ENCODE measurements at places on chromosomes 7 and 10.
A peak's percentile ranks its signal among the peaks of the same experiment; 100 is the strongest.

DNA sequence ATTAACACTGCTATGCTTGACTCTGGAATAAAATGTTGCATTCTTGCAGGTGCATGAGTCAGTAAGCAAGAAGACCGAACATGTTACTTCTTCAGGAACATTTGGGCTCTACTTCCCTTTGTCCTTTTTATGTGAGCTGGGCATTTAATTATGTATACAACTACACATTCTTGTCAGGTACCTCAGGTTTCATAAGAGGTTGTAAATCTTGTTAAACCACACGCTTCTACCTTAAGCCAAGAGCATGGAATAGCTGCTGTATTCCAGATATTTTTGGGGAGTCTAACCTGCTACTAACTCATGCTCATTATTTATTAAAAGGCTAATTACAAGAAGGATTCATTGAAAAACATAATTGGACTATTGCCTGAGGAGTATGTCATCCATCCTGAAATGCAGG, 414.2 kb upstream of the KLF6 start:
- H3K4me3 ChIP-seq = no peak overlapping the region
- peaks cover 18% of the 10 kb centered on the region for H3K4me1 ChIP-seq
- H3K36me3 ChIP-seq = no peaks in the 10 kb centered on the region
- H3K27me3 ChIP-seq = no peaks in the 10 kb centered on the region
- DNase-seq = no peak

DNA sequence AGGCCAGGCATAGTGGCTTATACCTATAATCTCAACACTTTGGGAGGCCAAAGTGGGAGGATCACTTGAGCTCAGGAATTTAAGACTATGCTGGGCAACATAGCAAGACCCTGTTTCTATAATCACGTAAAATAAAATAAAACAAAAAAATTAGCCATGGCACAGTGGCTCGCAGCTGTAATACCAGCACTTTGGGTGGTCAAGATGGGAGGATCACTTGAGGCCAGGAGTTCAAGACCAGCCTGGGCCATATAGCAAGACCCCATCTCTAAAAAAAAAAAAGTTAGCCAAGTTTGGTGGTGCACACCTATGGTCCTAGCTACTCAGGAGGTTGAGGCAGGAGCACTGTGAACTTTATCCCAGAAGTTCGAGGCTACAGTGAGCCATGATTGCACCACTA, 30.9 kb downstream of the DNA2 start:
- no peak overlapping the region for H3K27ac ChIP-seq
- H3K27me3 ChIP-seq = no peaks in the 10 kb centered on the region
- no peaks in the 10 kb centered on the region for H3K36me3 ChIP-seq
- no peak overlapping the region for H3K4me3 ChIP-seq
- no peaks in the 10 kb centered on the region for H3K4me1 ChIP-seq
- DNase-seq = no peak

DNA sequence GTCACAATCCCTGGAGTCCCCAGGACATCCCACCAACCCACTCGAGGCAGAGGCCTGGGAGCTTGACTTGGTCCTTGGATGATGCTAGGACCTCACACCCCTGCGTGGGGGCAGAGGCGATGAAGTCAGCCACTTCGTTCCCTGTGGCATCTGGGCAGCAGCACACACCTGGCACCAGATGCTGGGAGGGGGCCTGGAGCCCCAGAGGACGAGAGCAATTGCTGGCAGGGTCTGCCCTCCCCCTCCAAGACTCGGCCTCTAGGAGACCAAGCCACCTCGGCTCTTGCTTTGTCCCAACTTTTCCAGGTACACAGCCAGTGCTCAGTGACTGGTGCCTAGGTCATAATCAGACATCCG, 39.1 kb downstream of the DPYSL4 start:
- H3K27me3 ChIP-seq = no peaks in the 10 kb centered on the region
- DNase-seq = no peak
- no peaks in the 10 kb centered on the region for H3K4me1 ChIP-seq
- no peaks in the 10 kb centered on the region for H3K36me3 ChIP-seq

- no peak overlapping the region for H3K27ac ChIP-seq
- no peaks in the 10 kb centered on the region for H3K4me1 ChIP-seq
- H3K36me3 ChIP-seq = no peaks in the 10 kb centered on the region
- H3K27me3 ChIP-seq = no peaks in the 10 kb centered on the region
- H3K4me3 ChIP-seq = no peak overlapping the region
- no peak for DNase-seq
Measured at GRCh38 chr10:109941236-109941862, 18.0 kb upstream of the XPNPEP1 start.

- no peaks in the 10 kb centered on the region for H3K36me3 ChIP-seq
- H3K4me1 ChIP-seq = no peaks in the 10 kb centered on the region
- H3K4me3 ChIP-seq = no peak overlapping the region
- no peaks in the 10 kb centered on the region for H3K27me3 ChIP-seq
- DNase-seq = peak; percentile 48
Measured at GRCh38 chr7:129376076-129376777, 58.0 kb upstream of the STRIP2 start.

GRCh38 chr7:7785344-7785973, 67.1 kb upstream of the RPA3 start:
- no peak for DNase-seq
- no peaks in the 10 kb centered on the region for H3K36me3 ChIP-seq
- H3K27me3 ChIP-seq = no peaks in the 10 kb centered on the region
- H3K27ac ChIP-seq = no peak overlapping the region
- H3K4me3 ChIP-seq = no peak overlapping the region

DNA sequence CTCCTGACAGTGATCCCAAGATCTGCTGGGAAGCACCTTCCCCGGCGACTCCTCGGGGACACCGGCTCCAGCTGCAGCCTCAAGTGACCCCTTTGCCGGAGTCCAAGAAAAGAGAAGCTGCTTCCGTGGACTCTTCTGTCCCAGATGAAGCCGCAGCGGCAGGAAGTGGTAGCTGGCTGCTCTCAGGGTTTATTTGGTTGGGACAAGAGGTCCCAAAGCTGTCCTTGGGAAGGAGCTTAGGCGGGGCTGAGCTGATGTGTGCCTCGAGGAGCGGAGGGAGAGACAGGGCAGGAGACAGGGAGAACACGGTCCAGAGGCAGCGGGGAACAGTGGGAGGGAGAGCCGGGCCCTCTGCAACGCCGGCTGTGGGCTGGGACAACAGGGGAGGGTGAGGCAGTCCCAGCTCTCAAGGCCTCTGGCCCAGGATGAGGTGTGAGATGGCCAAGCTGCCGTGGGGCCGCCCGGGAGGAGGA, 13.1 kb upstream of the FAM20C start:
- H3K27ac ChIP-seq = no peak overlapping the region
- H3K36me3 ChIP-seq = no peaks in the 10 kb centered on the region
- H3K4me1 ChIP-seq = no peaks in the 10 kb centered on the region

DNA sequence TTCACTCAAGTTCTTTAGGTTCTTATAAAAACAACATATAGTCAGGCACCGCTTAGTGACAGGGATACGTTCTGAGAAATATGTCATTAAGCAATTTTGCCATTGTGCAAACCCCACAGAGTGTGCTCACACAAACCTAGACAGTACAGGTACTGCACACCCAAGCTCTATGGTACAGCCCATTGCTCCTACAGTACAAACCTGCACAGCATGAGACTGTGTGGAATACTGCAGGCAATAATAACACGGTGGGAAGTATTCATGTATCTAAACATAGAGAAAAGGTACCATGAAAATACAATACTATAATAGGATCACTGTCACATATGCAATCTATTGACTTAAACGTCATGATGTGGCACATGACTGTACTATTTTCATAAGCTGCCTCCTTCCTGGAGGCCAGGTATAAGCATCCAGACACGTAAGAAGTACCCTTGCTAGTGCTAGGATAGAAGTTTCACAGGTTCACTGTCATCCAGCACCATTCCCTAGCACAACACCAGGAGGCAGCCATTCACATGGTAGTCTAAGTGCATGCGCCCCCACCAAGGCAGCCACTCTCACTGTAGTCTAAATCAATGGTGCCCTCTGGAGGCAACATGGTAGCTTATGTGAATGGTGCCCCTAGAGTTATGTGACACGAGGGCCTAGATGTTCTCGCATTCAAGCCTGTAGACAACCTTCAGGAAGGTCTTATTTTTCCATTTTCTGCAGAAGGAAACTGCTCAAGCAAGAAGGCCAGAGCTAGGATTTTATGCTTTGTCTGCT, 98.5 kb downstream of the ARHGAP22 start:
- no peaks in the 10 kb centered on the region for H3K27me3 ChIP-seq
- H3K4me1 ChIP-seq = no peaks in the 10 kb centered on the region

Data from GM23248 (cell line).